Cortex of kidney (tissue), 1 donor: ENCODE measurements at places on chromosomes 3 and 15.

- no peak for DNase-seq
These were observed 172.8 kb downstream of the USP13 start for GRCh38 chr3:179825527-179826246.

DNA sequence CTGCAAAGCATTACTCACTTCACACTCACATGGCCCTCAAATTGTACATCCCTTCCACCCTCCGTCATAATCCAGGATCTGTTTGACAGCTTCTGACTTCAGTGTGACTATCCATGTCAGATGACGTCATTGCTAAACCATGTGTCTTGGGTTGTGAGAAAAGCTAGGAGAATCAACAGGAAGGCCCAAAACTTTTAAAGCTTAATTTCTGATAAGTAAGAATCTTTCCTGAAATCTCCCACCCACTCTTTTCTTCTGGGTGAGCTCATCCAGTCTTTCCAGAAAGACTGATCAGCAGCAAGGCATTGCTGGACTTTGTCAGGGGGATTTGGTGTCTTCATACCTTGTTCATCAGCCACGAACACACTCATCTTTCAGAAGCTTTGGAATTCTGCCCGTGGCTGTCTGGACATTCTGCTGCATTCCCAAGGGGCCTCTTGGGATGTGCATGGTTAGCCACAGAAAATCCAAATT, 11.5 kb upstream of the LMCD1 start:
- no peak for DNase-seq

GRCh38 chr15:52466134-52466701, 62.5 kb downstream of the MYO5A start:
- DNase-seq = no peak

GRCh38 chr15:22815766-22816165, 22.7 kb upstream of the NIPA2 start:
- no peak for DNase-seq

- DNase-seq = peak; percentile 18
These were observed at the start of gene PLEKHO2 for GRCh38 chr15:64841344-64842095. PLEKHO2 (plus strand) TSS chr15:64841915; CDS start chr15:64842017, 102 bp downstream.

- DNase-seq = no peak
These were observed 66.5 kb upstream of the RNU6-1 start for GRCh38 chr15:67906382-67906781.

- no peak for DNase-seq
These were observed 15.3 kb upstream of the RTP4 start for GRCh38 chr3:187352581-187353575.

- no peak for DNase-seq
These were observed 23.5 kb upstream of the CA12 start for GRCh38 chr15:63405159-63405558.

- DNase-seq = no peak
These were observed 23.5 kb upstream of the CLN6 start for GRCh38 chr15:68252925-68253534.

- DNase-seq = no peak
These were observed 84.1 kb downstream of the TBC1D2B start for GRCh38 chr15:77993374-77993911.

- no peak for DNase-seq
These were observed at the start of gene CRYGS for GRCh38 chr3:186544281-186544680. CRYGS (minus strand) TSS chr3:186544380; CDS start chr3:186544326, 54 bp downstream.

- no peak for DNase-seq
These were observed 912.7 kb upstream of the NR2F2 start for GRCh38 chr15:95417761-95418160.

DNA sequence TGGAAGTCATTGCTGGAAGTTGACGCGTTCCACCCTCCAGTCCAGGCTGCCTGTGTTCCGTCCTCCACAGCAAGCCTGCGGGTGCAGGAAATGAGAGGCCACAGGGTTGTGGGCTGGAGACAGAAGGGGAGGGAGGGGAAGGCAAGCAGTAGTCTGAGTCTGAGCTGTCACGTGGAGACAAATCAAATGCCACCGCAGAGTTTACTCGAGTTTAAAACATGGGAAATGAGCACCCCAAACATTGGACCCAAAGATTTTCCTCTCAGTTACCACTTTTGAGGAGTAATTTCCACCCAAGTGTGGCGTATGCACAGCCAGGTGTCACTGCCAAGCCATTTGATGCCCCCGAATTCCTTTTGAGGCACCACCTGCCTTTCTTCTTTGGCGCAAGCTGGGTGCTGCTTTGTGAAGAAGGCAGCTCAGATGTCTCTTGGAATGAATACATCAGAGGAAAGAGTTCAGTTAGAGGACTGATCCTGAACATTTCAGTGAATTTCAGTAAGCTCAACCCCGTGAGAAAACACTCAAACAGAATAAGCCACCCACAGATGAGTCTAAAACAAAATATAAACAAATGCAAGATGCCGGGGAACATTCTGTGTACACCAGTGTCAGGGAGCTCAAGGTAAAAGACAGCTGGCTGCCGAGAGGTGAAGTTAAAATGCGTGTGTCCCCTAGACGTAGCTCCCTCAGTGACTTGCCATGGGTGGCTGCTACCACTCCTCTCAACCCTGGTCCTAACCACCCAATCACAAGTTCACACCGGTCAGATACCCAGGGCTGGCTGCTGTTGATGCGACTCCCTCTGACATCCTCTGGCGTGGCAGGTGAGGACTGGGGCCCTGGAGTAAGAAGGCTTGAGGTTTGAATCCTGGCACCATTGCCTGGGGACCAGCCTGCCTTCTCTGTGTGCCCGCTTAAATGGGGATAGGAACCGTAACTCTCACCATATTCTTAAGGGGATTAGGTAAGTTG, 203.8 kb downstream of the UACA start:
- no peak for DNase-seq

DNA sequence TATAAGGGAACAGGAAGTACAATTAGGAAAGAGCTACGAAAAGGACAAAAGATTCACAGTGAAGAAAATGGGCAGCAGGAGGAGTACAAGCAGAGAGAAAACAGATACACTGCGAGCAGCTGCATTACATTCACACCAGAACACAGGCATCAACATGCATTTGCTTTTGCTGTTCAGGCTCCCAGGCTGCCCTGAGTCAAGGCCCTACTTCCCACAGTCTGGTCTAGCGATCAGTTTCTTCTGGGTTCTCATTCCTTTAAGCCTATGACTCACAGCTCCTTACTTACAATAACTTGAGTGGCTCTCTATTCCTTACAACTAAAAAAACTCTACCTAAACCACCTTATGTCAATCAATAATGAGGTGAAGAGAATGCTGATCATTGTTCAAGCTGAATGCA, 24.5 kb upstream of the ZNF445 start:
- no peak for DNase-seq

DNA sequence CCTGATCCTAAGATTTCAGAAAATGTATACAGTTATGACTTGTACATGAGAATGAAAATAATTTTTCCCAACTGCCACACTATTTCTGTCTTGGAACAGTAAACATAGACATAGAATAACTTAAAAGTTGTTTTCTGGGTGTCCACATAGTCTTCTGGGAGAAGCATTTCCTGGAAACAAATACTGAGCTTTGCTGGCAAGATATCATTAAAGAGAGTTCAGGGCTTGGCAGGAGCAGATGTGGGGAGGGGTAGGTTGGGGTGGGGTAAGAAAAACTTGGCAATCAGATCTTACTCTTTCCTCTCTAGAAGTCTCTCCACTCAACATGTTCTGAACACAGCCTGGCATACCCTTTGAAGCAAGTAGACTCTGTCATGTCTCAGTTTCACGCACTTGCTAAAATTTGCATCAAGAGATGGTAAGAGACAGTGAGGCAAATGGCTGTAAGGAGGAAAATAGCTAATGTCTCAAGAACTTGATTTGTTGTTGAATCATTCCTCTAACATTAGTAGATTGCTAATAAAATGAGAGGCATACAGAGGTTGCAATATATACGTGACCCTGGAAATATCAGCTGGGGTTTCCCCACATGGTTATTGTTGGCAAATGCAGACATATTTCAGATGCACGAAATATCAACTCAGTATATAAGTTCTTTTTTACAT, 27.3 kb upstream of the ABI3BP start:
- DNase-seq = no peak

GRCh38 chr15:88100181-88100580, 156.4 kb downstream of the NTRK3 start:
- no peak for DNase-seq

DNA sequence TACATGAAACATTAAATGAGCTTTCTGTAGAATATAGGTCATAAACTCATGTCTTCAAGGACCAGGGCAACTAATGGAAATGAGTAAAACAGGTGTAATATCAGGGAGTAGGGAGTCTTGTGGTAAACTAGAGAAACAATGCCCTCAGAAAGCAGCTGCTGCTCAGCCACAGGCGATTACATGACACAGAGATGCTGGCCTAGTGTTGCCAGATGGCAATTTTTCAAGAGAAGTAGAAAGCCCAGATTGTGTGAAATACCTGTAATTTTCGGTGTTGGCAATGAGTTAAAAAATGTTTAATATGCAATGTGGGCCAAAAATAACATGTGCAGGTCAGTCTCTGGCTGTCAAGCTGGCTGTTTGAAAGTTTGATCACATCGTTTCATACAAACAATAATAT, 23.4 kb downstream of the NCEH1 start:
- DNase-seq = no peak
